Vagina (tissue), 2 donors: ENCODE measurements at places on chromosomes 11 and 22.

DNA sequence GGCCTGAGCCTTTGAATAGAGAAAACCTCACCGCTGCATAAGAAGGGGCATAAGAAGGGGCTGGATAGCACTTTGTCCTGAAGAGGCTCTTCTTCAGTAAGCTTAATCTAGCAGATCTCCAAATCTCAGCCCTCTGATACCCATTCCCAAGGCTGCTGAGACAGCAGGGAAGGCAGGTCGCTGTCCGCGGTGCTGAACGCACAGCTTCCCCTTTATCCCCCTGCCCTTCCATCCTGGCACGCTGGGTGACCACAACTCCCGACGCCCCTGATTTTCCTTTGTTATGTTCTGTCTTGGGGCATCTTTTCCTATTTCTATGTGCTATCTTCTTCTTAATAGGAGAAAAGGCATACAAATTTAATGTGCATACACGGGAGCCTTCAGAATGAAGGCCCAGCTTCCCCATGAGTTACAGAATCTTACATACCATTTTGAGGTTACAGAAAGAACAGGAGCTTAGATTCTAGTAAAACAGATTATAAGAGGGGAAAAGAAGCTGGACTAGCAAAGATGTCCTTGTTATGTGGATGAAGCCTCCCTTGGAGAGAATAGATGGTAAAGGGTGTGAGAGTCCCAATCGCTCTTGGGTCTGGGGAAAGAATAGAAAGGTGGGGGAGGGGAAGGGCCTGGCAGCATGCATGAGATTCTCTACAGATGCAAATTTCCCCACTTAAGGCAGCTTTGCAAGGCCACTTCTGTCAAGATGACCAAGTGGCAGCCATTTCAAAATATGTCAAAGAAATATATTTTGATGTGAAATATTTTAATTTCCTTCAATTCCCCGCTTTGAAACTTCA lies 5.7 kb upstream of the SULT4A1 start:
- DNase-seq = no peak

DNA sequence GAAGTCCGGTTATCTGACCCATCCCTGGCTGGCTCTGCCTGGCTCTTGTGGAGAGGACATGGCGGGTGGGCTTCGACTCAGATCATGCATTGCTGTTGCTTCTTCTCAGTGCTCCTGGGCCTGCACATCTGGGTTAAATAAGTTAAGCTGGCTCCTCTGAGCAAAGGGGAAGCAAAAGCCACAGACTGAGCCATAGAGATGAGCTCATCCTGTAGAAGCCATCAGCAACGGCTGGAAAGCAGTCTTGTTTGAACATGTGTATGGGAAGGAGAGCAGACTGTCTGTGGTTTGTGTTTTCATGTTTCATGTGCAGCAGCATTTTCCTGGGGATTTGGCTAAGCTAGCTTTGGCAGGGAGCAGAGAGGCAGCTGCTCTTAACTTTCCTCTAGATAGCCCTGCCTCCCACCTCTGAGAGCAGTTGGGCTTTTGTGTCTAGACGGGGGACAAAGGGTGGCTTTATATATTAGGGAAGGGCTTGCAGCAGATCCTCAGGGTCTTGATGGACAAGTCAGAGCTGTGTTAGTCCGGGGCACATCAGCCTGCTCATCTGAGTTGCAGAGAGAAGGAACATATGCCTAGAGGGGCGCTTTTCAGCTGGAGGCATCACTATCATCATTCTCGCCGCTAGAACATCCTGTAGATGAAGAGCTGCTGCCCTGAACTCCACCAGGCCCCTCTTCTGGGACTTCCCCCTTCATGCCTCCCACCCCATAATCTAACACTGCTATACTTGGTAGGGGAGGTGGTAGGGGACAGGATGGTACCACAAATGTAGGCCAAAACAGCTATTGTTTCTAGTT lies 14.9 kb downstream of the DCPS start:
- DNase-seq = no peak

DNA sequence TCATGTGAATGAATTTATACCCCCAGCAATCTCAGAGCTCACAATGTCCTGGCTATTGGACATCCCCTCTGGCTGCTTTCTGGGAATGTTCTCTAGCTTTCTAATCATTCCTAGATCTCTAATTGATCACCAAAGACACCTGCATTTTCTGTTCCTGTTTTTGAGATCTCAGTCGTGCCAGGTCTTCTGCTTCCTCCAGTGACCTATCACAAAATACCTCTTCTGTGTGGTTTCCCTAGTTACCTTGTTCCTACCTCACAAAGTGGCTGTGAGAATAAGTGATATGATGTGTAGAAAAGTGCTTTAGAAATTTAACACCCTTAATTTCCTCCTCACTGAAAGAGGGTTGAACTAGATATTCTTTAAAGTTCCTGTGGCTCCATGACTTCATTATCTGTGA lies 92.2 kb downstream of the LUZP2 start:
- DNase-seq = no peak

GRCh38 chr11:32288276-32288675 lies 147.1 kb downstream of the WT1 start:
- DNase-seq = no peak

GRCh38 chr22:49660794-49661781 lies 166.6 kb downstream of the BRD1 start:
- no peak for DNase-seq

- DNase-seq = no peak
Measured at GRCh38 chr11:131295986-131296385, 74.4 kb upstream of the NTM start.

DNA sequence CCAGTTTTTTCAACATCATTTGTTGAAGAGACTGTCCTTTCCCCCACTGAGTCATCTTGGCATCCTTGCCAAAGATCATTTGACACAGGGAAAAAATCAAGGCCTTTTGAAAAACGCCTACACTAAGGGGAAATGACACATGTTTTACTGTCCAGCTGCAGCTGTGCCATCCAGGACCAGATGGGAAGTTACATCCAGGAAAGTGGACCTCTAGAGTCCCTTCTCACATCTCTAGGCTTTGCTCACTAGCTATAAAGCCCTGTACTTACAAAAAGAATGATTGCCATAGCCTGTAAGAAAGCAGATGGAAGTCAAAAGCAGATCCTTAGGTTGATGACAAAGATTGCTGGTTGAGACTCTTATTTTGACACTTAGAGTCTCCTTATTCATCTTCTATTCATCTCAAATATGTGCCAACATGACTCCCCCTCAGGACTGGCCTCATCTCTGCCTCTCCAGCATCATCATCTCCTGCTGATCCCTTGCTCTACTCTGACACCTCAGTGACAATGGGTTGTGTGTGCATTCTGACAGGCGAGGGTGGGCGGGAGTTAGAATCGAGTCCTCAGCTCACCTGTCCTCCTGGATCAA lies 22.8 kb downstream of the OSBP2 start:
- no peak for DNase-seq

GRCh38 chr11:72491001-72491400 lies 56.7 kb upstream of the CLPB start:
- no peak for DNase-seq

- no peak for DNase-seq
Measured at GRCh38 chr11:103927535-103927934, 108.9 kb upstream of the DDI1 start.

- DNase-seq = no peak
Measured at GRCh38 chr11:72737336-72737735, 14.9 kb downstream of the ARAP1 start.

DNA sequence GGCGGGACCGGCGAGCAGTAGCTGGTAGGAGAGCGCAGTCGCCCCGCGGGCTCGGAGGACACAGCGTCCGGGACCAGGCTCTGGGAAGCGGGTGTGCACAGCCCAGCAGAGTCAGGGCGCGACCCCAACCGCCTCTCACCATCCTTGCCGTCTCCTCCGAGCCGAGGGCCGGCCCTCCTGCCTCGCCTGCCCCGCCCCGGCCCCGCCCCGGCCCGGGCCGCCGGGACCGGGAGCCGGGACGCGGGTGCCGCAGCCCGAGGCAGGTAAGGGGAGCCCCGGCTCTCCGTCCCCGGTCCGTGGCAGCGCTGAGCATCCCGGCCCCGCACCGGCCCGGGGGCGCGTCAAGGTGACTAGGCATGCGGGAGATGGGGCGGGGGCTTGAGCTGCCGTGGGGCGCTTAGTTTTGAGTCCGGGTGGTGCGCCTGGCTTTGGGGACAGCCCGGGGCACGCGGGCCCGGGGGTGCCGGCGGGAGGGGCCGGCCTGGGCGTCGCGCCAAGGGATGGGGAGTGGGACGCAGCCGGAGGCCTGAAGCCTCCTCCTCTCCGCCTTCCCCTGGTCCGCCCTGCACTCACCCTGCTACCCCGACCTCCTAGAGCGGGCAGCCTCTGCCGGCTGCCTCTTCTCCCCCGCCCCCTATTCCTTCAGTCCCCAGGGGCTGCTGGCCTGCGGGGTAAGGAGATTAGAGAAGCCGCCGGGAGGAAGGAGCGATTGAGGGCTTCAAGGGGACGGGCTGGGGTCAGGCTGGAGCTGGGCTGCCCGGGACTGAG lies at the start of gene ABCG4:
TSS of gene ABCG4 (plus strand) at position 35 of the 768 bp plus-strand sequence. CDS start 914 bp downstream, outside the sequence.
- no peak for DNase-seq

- no peak for DNase-seq
Measured at GRCh38 chr11:32358729-32359128, 76.6 kb downstream of the WT1 start.
